CD4-positive, alpha-beta T cell treated with Interleukin-17A for 1 hour (primary cell): ENCODE measurements at places on chromosomes 1 and 21.

DNA sequence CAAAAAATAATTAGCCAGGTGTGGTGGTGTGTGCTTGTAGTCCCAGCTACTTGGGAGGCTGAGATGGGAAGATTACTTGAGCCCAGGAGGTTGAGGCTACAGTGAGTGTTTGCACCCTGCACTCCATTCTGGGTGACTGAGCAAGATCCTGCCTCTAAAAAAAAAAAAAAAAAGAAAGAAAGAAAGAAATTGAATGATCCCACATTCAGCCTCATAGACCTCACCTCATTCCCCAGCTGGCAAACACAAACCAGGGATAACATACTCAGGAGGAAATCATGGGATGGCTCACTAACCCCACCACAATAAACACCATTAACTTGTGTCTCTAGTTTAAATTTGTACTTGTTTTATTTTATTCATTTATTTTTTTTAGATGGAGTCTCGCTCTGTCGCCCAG lies 8.5 kb downstream of the ENSA start:
- no peak for DNase-seq

DNA sequence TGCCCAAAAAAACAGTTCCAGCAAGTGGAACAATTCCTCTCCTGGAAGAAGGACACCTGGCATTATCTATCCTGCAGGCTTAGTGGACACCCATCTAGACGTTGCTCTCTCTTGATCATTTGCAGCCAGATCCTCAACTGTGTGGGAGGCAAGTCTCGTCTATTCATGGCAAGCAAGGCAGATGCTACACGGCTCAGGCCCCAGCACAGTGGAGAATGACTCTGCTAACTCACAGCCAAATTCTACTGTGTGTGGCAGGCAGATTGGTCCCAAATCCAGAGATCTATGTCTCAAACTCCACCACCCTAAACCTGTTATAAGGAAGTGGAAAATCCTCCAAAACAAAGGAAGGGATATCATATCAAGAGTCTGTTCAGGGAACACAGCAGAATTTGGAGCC lies 7.0 kb downstream of the TNNT2 start:
- DNase-seq = no peak

GRCh38 chr1:214419650-214420049 lies 131.8 kb downstream of the PTPN14 start:
- no peak for DNase-seq

DNA sequence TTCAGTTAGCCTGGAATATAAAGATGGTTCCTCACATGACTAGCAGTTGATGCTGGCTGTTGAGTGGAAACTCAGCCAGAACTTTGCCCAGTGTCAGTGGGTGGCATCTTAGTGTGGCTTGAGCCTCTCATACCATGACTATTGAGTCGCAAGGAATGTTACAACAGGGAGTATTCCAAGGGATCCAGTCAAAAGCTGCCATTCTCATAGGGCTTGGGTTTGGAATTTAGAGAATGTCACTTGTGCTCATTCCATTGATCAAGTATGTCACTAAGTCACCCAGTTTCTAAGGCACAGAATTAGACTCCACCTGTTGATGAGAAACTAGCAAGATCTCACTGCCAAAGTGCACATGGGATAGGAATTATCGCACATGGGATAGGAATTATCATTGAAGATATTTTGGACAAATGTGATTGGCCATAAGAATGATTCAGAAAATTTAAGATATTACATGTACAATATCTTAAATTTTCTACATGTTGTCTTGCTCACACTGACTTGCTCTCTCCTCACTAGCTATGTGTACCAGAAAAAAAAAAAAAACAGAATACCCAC lies 1290.7 kb upstream of the ADGRL2 start:
- DNase-seq = no peak

DNA sequence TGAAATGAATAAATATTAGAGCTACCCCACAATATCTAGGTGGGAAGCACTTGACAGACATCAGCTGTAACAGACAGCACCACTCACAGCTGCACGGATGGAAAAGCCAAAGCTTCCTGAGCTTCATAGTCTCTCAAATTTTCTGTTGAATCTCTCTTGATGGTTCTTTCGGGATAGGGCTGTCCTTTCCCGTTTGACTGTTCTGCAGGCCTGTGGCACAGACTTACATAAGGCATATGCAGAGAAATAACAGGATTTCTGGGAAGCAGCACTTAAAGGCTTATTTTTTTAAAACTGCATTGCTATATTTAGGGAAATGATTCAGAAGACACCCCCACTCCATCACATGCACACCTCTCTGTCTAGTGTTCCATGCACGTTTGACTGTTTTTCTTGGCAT lies 77.5 kb downstream of the ZNF648 start:
- DNase-seq = no peak

GRCh38 chr21:32940079-32941014 lies 85.4 kb upstream of the OLIG2 start:
- DNase-seq = peak; percentile 58

DNA sequence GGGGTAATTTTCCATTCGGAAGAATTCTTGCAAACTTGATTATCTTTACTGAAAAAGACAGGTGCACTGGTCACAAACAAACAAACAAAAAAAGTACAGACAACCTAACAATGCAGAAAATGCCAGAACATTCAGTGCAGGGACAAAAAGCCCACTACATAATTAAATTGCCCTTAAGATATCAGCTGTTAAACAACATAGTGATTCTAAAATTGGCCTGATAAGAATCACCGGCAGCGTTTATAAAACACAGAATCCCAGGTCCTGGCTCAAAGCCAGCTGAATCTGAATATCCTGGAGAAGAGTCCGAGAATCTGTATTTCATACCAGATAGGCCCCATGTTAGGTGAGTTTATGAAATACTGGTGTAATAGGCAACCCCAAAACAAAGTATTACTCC lies 6.1 kb downstream of the PLPP3 start:
- DNase-seq = no peak

GRCh38 chr1:164880199-164880598 lies 321.2 kb downstream of the PBX1 start:
- no peak for DNase-seq

GRCh38 chr1:65163201-65163805 lies 15.3 kb downstream of the AK4 start:
- no peak for DNase-seq

GRCh38 chr21:46205766-46206162 lies 21.5 kb upstream of the SPATC1L start:
- no peak for DNase-seq

DNA sequence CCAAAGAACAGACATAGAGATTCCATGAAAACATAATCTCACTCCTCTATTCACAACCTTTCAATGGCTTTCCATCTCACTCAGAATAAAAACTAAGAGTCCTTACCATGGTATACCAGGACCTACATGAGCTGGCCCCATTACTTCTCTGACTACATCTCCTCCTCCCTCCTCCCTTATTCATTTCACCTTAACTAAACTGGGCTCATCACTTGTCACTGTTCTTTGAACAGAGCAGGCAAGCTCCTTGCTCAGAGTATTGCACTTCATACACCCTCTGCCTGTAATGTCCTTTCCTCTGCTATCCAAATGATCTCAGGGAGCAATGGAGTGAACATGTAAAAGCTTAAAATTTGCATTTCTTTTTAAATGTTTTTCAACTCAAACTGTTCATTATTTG lies 142.0 kb downstream of the MRPL39 start:
- DNase-seq = no peak

GRCh38 chr1:38497921-38498656 lies 361.5 kb downstream of the RRAGC start:
- no peak for DNase-seq

GRCh38 chr1:58432851-58433668 lies 113.5 kb downstream of the OMA1 start:
- no peak for DNase-seq

- DNase-seq = no peak
Measured at GRCh38 chr21:46264046-46264689, 21.2 kb downstream of the MCM3AP start.

DNA sequence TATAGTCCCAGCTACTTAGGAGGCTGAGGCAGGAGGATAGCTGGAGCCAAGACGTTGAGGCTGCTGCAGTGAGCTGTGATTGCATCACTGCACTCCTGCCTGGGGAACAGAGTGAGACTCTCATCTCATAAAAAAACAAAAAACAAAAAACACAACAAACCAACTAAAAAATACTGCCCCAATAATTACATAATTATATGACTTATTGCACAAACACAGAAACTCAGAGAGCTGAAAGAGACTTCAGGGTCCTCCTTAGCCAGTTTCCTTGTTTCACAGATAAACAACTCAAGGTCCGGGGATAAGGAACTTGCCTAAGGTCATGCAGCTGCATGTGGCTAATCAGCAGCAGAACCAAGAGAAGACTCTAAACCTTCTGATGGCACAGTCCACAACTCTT lies 11.9 kb downstream of the EXTL2 start:
- DNase-seq = no peak

GRCh38 chr1:161192476-161193465 lies 6.1 kb downstream of the ADAMTS4 start:
- peak; percentile 83 for DNase-seq

DNA sequence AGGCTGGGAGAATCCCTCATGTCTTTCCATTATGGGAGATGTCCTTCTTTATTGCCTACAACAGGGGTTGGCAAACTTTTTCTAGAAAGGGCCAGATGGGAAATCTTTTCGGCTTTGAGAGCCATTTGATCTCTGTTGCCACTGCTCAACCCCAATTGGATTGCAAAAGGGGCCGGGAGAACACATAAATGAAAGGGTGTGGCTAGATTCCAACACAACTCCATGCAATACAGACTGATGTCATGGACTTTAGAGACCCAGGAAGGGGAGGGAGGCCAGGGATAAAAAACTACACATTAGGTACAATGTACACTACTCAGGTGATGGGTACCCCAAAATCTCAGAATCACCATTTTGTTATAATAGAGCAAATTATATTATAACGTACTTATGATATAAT lies 97.6 kb upstream of the SIM2 start:
- no peak for DNase-seq

- no peak for DNase-seq
Measured at GRCh38 chr1:8629241-8630091, 188.0 kb downstream of the RERE start.

- no peak for DNase-seq
Measured at GRCh38 chr1:241600496-241600901, 39.7 kb downstream of the CHML start.

DNA sequence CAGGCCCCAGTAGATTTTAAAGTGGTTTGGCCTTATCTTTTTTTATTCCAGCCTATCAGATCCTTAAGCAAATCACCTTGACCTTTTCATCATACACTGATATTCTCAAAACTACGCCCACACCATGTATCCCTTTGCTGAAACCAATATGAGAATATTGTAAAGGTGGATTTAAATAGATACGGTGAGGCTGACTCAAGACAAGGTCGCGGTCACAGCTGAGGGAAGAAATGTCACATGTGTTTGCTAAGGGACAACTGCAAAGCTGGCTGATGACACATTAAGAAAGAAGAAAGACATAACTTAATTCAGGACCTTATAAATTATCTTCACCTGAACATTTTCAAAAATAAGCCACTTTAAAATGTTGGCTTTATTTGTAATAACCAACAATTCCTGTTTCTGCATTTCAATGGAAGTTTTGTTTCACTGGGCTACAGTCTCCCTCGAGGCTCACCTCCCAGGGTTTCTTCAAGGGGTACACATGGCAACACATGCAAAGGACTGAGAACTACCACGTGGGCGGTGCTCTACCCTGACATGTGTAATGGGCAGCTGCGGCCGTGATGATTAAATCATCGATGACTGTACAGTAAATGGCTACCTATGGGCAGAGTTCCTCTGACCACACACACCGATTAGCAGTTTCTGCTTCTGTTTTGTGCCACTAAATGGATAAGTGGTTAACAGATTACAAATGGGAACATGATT lies 189.5 kb downstream of the SIPA1L2 start:
- DNase-seq = no peak

DNA sequence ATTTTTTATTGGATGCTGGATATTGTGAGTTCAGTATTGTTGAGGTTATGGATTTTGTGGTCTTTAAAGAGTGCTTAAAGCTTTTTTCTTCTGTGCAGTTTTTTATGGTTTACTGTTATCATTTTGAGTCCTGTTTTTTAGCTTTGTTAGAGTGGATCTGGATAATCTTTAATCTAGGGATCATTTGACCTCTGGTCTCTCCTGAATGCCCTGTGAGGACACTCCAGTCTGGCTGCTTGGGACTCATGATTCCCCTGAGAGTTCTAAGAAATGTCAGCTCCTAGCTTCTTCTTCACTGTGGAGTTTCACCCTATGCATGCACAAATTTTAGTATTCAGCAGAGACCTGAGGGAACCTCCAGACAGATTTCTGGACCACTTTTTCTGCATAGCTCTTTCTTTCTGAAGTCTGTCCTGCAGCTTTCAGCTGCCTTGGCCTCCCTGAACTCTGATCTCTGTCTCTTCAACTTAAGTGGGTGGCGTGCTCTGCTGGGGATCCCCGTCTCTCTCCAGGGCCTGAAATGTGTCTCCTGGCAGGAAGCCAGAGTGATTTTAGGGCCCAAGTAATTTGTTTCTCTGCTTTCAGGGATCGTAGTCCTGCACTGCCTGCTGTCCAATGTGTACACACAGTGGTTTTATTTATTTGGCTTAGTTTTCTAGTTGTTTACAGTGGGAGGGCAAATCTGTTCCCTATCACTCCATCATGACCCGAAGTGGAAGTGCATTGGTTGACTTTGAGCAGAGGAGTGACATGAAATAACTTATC lies 14.7 kb downstream of the PEX14 start:
- DNase-seq = no peak

DNA sequence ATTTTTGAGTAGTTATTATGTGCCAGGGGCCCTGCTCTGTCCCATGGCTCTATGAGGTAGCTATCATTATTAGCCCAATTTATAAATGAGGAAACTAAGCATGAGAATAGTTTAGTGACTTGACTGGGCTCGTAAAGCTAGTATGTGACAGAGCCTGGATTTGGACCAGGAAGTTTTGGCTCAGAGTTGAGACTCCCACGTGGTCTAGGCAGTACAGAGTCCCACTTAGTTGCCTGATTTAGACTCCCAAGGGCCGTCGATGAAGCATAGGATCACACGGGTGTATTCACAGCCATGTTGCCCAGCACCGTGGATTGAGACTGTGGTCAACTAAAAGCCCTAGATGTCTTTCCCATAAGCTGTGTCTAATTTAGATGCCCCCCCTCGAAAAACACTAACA lies 81.7 kb downstream of the DDX20 start:
- no peak for DNase-seq

GRCh38 chr1:91716339-91716738 lies 169.6 kb downstream of the TGFBR3 start:
- no peak for DNase-seq

- no peak for DNase-seq
Measured at GRCh38 chr1:226590614-226591013, 42.0 kb downstream of the STUM start.

GRCh38 chr1:222784916-222785315 lies 29.9 kb upstream of the DISP1 start:
- no peak for DNase-seq

GRCh38 chr1:30665216-30666010 lies 58.0 kb downstream of the MATN1 start:
- no peak for DNase-seq

- DNase-seq = peak; percentile 74
Measured at GRCh38 chr1:3910857-3911845, 11.1 kb upstream of the C1orf174 start.

DNA sequence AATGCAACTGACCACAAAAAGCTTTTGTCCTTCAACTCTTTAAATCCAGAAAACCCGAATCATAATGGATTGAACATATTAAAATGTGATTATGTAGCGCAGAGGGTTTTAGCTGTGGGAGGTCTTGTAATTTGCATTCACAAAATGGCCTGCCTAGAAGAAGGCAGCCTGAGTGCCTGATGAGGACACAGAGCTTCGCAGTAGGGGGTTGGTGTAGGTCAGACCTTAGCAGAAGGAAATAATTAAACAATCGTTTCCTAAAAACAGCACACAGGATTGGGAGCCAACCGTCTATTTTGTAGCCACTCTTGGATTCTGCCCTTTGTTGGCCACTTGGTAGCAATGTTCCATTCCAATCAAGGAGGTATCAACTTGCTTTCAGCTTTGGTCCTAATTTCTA lies 195.7 kb upstream of the KIAA0040 start:
- DNase-seq = no peak
